Germinal center (tissue), 1 donor: ENCODE measurements at places on chromosomes 11 and 22.

- no peak for DNase-seq
Observed at GRCh38 chr22:34639911-34640310, 426.0 kb upstream of the ISX start.

DNA sequence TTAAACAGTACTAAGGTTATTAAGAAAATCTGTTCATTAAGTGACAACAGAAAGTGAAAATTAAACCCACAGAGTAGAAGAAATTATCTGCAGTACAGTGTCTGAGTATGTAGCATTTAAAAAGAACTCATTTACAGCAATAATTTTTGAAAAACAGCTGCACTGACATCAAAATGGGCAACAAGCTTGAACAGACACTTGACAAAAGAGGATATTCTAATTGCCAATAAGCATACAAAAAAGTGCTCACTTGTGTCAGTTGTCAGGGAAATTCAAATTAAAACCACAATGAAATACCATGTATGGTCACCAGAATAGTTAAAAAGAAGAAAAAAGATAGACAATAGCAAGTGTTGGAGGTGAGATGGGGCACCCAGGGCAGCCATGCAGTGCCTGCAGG lies 93.3 kb upstream of the LINC01488 start:
- DNase-seq: no peak

- peak; percentile 68 for DNase-seq
Observed at GRCh38 chr22:41920271-41920976, 5.5 kb upstream of the SHISA8 start.

GRCh38 chr11:131474947-131475346 lies 104.5 kb downstream of the NTM start:
- no peak for DNase-seq

GRCh38 chr11:8721609-8722500 lies 39.3 kb downstream of the RPL27A start:
- no peak for DNase-seq

DNA sequence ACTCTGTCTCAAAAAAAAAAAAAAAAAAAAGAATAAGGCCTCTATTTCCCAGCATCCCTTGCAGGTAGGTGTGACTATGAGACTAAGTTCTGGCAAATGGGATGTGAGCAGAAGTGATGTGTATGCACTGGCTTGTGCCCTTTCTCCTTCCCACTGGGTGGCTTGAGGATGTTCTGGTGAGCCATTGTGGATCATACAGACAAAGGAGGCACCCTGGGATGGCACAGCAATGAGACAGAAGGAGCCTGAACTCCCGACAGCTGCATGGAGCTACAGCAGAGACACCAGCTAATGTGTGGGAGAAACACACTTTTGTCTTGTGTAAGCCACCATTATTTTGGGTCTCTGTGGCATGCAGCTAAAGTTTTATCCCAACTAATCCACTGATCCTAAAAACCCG lies 10.6 kb upstream of the SORL1 start:
- no peak for DNase-seq
